ENCODE measurements at places on chromosomes 16 and 17.

DNA sequence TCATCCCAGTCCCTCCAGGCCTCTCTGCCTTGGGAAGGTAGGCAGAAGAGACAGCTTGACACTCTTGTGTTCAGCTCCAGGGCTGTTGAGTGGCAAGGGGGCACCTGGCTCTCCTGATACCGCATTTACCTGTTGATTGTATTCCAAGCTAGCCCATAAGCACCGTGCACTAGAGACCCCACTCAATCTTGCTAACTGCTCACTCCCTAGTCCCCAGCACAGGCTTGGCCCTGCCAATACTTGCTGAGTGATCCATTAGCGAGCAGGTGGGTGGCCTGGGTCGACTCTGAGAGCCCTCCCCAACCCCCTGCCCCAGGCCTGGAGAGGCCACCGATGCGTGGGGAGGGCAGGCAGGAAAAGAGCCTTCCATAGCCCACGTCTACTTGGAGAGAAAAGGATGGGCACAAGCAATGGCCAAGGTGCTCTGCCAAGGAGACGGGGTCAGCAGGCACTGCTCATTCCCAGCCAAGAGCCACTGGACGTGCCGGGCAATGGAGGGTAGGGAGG, 29.5 kb downstream of the FA2H start:
- no peak for DNase-seq

DNA sequence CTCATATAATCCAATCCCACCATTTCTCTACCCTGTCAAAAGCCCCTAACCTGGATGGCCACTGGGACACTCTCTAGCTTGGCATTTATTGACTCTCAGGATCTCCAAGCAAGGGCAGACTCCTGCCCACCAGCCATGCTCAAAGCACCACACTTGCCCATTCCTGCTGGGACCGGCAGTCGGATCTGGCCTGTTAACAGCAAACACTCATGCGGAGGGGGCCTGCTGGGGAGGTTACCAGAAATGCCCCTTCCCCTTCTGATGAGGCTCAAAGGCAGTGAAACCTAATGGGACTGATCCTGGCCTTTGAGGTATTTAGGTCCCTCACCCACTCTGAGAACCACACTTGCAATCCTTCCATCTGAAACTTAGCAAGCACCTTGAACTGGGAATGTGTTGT, 6.5 kb upstream of the CCL1 start:
- no peak for DNase-seq

DNA sequence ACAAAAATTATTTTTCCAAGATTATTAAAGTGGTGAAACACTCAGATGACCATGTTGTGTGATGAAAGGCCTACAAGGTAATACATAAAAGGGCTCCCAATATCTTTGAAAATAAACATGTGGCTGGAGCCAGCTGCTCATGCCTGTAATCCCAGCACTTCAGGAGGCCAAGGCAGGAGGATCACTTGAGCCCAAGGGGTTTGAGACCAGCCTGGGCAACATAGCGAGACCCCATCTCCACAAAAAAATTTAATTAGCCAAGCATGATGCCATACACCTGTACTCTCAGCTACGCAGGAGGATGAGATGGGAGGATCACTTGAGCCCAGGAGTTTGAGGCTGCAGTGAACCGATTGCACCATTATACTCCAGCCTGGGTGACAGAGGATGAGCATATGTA, 26.8 kb downstream of the SIAH1 start:
- no peak for DNase-seq

DNA sequence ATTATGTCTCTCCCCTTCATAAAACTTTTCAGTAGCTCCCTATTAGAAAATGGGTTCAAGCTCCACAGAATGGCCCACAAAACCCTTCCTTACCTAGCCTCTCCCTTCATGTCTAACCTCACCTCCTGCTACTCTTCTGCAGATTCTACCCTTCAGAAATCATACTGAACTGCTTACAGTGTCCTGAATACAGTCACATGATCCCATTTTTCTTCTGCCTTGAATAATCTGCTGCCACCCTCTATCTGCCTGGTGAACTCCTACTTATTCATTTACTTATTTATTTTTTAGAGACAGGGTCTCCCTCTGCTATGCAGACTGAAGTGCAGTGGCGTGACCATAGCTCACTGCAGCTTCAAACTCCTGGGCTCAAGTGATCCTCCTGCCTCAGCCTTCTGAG, 15.0 kb downstream of the LASP1NB start:
- DNase-seq: no peak

- DNase-seq: no peak
Measured at GRCh38 chr17:303168-303567, 49.4 kb downstream of the RPH3AL start.

- DNase-seq: no peak
Measured at GRCh38 chr16:5024632-5025031, 9.1 kb downstream of the NAGPA start.

DNA sequence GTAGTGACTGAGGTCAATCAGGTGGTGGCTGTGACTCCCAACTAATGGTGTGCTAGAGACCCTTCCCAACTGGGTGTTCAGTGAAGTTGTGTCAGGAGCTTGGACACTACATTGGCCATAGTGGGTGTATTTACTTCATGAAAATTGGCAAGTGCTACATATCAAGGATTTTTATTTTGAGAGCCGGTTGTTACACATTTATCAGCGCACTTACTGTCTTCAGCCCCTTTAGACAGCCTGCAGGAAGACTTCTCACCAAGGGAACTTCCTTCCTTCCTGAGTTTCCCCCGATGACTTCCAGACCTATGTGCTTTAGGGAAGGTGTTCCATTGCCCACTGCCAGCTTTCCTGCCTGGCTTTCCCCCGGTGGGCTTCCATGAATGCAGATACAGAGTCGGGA, 261.2 kb downstream of the CBLN1 start:
- DNase-seq: no peak

Data from BE2C (cell line).